Thymus (tissue), 14 donors: ENCODE measurements at places on chromosomes 13 and 19.

- H3K27ac ChIP-seq, result no peak overlapping the region
- peak; percentile 22 for DNase-seq
- peaks cover 16% of the 10 kb centered on the region for H3K4me1 ChIP-seq
- no peak overlapping the region for H3K4me3 ChIP-seq
- no peaks in the 10 kb centered on the region for H3K36me3 ChIP-seq
These were observed 86.6 kb downstream of the FLT1 start for GRCh38 chr13:28408235-28408848.

DNA sequence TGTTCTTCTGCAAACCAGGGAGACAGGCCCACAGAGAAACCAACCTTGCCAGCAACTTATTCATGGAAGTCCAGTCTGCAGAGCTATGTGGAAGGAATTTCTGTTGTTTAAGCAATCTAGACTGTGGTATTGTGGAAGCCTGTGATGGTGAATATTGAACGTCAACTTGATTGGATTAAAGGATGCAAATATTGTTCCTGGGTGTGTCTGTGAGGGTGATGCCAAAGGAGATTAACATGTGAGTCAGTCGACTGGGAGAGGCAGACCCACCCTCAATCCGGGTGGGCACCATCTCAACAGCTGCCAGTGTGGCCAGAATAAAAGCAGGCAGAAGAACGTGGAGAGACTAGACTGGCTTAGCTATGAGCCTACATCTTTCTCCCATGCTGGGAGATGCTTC is 606.0 kb downstream of the EFNB2 start:
- no peak for DNase-seq
- no peaks in the 10 kb centered on the region for H3K27me3 ChIP-seq
- no peak overlapping the region for H3K27ac ChIP-seq
- H3K4me1 ChIP-seq, result no peaks in the 10 kb centered on the region
- H3K36me3 ChIP-seq, result no peaks in the 10 kb centered on the region

GRCh38 chr19:35784503-35785338 is 9.4 kb downstream of the ARHGAP33 start:
- no peak overlapping the region for H3K27ac ChIP-seq
- no peak for DNase-seq
- no peaks in the 10 kb centered on the region for H3K27me3 ChIP-seq
- H3K4me1 ChIP-seq, result no peaks in the 10 kb centered on the region
- H3K36me3 ChIP-seq, result peaks cover 31% of the 10 kb centered on the region
- H3K4me3 ChIP-seq, result no peak overlapping the region

GRCh38 chr13:109672545-109672944 is 113.8 kb downstream of the IRS2 start:
- no peak for DNase-seq
- no peaks in the 10 kb centered on the region for H3K27me3 ChIP-seq
- no peak overlapping the region for H3K4me3 ChIP-seq
- no peaks in the 10 kb centered on the region for H3K4me1 ChIP-seq
- H3K27ac ChIP-seq, result no peak overlapping the region

DNA sequence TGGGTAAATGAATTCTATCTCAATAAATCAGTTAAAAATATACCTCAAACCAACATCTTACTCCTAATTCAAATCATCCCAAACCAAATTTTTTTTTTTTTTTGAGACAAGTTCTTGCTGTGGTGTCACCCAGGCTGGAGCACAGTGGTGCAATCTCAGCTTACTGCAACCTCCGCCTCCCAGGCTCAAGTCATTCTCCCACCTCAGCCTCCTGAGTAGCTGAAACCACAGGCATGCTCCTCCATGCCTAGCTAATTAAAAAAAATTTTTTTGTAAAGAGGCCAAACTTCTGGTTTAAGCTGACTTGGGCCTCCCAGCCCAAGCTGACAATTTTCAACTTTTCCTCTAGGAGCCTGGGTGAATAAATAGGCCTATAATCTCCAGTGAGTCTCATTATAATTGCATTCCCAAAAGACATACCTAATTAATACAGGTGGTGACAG is 22.1 kb upstream of the OLFM2 start:
- no peaks in the 10 kb centered on the region for H3K4me1 ChIP-seq
- no peak for DNase-seq
- H3K27ac ChIP-seq, result no peak overlapping the region
- H3K4me3 ChIP-seq, result no peak overlapping the region

- H3K4me1 ChIP-seq, result no peaks in the 10 kb centered on the region
- no peaks in the 10 kb centered on the region for H3K27me3 ChIP-seq
- no peak for DNase-seq
- H3K27ac ChIP-seq, result no peak overlapping the region
These were observed 204.5 kb upstream of the ATXN8OS start for GRCh38 chr13:69903081-69903480.
